ENCODE measurements at places on chromosomes 1 and 21.

DNA sequence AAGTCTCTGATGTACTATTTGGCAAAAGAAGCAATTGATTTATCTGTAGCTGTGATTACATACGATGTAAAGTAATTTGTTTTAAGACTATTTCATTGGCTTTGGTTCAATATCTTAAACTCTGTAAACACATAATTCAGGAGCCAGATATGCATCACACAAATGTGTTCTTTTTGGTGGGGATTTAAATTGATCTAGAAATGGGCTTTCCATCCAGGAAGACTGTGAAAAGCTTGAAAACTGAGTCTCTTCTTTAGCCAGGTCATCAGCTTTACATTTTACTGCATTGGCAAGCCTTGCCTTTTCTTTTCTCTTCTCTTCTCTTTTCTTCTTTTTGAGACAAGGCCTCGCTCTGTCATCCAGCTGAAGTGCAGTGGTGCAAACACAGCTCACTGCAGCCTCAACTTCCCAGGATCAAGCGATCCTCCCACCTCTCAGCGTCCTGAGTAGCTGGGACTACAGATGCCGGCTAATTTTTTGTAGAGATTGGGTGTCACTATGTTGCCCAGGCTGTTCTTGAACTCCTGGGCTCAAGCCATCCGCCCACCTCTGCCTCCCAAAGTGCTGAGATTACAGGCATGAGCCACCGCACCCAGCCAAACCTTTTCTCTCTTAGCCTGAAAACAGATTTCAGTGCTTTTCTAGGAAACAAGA, 1.4 kb downstream of the RCAN3 start:
- DNase-seq, result no peak

DNA sequence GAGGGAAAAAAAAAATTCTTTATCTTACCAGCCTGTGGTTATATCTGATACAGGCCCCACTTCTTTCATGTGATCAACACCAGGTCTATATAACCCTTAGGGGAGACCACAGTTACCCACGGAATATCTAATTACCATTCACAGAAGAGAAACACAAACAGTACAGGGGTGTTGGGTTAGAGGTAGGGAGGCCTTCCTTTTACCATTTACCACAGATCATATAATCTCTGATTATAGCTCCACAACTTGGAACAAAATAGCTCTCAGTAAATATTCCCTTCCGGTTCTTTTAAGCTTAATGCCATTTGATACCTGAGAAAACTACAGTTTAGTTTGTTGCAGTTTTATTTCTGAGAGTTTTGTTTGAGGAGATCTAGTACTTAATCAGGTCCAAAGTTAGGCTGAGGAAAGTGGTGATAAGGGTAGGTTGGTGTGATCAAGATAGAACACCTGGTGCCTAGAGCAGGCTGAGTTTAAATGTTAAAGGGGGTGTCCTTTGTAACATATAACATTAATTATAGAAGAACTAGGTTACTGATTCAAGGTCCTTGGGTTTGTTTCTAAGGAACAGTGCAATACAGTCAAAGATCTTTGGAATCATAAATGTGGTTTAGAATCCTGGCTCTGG, 14.1 kb downstream of the EPB41 start:
- no peak for DNase-seq

DNA sequence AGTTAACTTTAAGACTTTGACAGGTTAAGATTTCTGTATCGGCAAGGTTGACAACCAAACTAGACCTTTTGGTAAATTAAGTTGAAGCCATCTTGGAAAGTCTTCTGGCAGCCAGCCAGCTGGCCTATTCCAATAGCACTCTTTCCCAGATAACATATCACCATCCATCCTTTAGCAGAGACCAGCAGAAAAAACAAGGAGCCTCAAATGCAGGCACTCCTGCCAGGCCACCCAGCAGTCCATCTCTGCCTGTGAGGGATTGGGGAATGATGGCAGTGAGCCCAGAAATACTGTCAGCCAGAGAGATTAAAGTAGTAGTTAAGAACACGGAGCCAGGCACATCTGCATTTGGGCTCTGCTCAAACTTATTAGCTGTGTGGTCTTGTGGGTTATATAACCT, 19.4 kb downstream of the ZBTB40 start:
- DNase-seq, result no peak

DNA sequence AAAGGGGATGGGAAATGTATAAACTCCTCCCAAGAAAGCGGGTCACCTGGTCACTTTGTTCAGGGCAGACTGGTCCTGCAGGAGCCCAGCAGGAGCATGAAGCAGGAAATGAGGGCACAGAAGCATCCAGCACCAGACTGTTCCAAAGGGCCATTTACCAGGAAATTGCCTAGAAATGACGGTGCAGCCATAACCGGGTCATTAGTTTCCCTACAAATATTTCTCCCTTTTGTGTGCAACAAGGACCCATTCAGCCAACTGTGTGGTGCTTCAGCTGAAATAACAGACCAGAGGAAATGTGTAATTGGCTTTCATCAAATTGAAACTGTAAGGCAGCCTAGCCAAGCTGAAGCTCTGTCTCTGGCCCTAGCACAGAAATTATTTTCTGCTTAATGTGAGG, 7.6 kb upstream of the CTTNBP2NL start:
- no peak for DNase-seq

- no peak for DNase-seq
These were observed 49.9 kb downstream of the BACE2 start for GRCh38 chr21:41217671-41218385.

DNA sequence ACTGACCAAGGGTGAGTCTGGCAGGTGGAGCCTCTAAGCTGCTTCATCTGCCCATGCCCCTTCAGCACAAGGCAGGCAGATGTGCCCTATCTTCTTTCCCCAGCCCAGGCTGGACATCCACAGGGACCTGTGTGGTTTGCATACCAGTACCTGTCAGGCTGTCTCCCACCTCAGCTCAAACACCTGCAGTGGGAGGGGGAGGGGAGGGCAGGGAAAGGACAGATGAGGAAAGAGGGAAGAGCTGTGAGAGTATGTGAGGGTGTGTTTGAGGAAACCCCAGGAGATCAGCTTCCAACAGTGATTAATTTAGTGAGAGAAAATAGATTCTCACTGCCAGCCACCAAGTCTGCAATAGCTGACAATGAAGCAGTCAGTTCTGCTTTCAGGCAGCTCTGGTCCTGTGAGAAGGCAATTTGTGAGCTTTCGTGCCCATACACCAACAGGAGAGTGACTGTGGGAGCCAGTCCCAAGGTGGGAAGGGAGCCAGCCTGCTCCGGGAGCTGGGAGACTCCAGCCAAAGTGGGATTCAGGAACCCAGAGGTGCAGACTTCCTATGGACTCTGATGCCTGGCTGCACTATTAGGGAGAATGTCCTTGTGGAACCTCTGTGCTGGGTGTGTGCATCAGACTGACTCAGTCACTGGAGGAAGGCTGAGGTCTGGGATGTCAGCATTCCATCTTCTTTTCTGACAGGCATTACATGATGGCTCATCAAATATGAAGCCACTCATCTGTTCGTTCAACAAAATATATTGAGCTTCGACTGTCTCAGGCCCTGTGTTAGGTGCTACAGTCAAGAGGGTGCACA, 59.7 kb downstream of the TNR start:
- no peak for DNase-seq

DNA sequence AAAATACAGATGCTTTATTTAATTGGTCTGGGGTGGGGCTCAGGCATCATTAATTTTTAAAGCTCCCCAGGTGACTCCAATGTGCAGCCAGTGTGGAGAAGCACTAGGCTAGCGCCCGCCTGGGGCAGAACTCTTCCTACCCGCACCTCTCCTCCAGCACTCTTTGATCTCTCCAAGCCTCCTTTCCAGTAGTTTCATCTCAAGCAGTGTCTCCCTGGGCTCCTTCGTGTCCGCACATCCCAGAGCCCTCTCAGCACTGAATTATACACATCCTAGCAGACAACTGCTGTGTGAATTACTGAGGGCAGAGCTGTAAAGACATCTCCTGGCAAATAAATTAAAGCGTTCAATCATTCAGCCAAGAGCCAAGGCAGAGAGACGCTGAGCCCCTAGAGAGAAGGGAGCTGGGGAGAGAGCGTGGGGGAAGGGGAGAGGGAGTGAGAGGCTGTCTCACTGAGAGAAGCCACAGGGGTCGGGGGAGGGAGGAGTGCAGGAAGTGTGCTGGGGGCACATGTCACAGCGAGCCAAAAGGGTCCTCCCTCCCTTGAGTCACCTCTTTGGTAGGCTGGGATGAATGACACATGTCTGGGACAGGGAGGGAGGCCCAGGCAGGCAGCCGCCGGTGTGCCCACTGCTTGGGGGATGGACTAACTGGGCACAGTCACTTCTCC, 21.0 kb upstream of the PARP1 start:
- no peak for DNase-seq

DNA sequence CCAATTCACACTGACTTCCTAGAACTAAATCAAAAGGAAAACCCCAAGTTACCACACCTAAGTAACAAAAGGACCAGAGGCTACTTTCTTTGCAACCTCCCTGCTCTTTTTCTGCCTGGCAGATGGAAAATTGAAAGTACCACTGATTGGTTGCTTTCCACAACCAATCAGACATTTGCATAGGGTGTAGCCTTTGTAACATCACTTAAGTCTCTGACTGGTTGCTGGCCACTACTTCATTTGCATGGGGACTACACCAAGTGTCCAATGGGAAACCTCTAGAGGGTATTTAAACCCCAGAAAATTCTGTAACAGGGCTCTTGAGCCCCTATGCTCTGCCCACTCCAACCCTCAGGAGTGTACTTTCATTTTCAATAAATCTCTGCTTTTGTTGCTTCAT, 365.0 kb downstream of the LTN1 start:
- no peak for DNase-seq

DNA sequence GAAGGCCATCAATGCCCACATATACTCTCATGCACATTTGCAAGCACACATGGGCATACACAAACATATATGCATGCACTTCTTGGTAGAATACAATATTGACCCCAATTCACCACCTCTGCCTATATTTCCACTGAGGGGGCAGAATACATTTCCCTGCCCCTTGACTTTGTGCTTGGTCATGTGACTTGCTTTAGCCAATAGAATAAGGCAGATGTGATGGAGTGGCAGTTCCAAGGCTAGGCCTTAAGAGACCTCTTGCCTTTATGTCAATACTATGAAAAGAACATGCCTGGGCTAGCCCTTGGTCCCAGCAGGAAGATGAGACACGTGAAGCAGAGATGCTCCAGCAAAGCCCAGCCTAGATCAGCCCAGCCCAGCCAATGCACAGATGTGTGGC, 66.0 kb upstream of the GRIK3 start:
- DNase-seq, result no peak

GRCh38 chr1:178540646-178541045, 27.7 kb downstream of the TEX35 start:
- DNase-seq, result no peak

DNA sequence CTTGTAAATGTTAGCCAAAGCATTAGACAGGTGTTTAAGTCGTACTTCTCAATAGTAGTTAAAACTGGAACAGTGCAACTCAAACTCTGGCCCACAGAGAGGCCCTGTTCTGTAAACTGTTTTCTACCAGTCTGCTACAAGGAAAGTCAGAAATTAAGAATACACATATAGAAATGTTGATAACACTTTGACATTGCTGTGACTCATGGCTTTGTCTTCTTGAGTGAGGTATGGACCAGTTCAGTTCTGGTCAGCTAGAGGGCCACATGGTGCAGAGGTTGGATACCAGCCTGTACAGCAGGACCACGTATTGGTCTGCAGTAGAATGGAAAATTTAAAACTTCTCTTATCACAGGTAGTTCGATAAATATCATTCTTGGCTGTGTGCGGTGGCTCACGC, 22.3 kb downstream of the ZBTB8B start:
- DNase-seq, result no peak

- no peak for DNase-seq
These were observed 24.7 kb upstream of the STUM start for GRCh38 chr1:226523646-226524406.

DNA sequence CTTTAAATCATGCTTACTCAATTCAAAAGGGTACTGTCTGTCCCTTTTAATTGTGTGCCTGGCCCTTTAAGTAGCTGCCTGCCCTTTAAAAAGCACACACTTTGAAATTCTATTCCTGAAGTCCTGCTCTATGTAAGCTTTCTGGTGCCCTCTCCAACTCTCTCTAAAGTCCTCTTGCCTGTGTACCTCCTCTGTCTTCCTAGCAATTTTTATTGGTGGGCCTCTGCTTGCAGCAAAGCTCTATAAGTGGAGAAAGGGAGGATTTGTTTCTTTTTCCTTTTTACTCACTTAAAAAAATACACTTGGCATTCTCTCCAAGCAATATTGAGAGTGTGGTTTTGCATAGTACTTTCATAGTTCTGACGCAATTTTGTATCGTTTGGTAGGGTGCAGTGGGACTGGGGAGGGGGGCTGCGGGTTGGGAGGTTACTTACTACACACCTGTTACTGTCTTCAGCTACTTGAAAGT, 135.4 kb downstream of the LMO4 start:
- DNase-seq, result no peak

GRCh38 chr1:7586031-7586941, 184.8 kb upstream of the VAMP3 start:
- no peak for DNase-seq

GRCh38 chr1:14598007-14598497, 433 bp upstream of the KAZN start:
- DNase-seq, result no peak

- DNase-seq, result no peak
These were observed 101.5 kb downstream of the ST6GALNAC3 start for GRCh38 chr1:76176000-76176399.

DNA sequence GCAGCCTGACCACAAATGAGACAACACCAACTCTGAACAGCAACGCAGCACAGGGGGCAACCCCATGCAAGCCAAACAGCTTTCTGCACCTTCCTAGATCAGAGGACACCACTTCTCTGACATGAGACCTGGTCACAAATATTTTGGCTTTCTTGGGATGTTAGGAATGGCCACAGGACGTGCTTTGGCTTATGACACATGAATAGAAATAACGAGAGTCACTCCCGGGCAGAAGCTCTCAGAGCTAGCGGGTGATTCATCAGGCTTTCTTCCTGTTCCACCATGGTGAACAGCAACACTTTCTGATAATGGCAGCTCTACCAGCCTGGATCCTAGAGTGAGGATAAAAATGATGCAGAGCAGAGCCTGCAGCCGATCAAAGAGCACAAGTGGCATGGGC, 39.4 kb downstream of the PAFAH2 start:
- DNase-seq, result no peak

- DNase-seq, result no peak
These were observed 86.4 kb downstream of the LTN1 start for GRCh38 chr21:28906236-28906635.

DNA sequence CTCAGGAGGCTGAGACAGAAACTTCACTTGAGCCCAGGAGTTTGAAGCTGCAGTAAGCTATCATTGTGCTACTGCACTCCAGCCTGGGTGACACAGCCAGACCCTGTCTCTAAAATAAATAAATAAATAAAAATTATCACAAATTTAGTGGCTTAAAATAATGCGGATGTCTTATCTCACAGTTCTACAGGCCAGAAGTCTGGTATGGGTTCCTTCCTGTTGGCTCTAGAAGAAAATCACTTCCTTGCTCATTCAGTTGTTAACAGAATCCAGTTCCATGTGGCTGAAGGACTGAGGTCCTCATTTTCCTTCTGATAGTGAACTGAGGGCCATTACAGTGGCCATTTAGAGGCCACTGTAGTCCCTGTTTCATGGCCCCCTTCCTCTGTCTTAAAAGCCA, 94.6 kb upstream of the S1PR1 start:
- DNase-seq, result no peak
